ENCODE measurements at places on chromosomes 7 and 10.

DNA sequence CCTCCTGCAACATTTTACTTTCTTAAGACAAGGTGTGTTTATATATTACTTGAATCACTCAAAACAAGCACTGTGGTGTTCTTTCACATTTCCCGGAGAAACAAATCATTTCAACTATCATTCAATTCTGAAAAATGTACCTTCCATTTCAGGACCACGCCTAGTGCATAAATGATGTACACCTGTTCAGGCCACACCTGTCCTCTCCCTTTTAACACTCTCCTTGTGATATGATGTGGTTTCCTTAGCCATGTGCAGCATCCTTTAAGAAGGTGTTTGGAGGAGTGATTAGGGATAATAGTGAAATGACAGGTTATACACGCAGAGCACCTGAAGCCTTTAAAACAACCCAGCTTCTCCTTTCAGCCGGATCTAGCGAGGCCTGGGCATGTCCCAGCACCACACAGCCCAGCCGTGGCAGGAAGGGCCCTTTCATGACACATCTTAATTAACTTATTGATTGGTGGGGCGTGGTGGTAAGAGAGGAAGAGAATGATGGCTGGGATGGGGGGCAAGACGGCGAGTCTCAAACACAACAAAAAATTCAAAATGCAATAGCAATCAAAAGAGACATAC, 26.9 kb downstream of the ABLIM1 start:
- no peak for DNase-seq

GRCh38 chr10:1395481-1396296, 339.5 kb downstream of the WDR37 start:
- no peak for DNase-seq

DNA sequence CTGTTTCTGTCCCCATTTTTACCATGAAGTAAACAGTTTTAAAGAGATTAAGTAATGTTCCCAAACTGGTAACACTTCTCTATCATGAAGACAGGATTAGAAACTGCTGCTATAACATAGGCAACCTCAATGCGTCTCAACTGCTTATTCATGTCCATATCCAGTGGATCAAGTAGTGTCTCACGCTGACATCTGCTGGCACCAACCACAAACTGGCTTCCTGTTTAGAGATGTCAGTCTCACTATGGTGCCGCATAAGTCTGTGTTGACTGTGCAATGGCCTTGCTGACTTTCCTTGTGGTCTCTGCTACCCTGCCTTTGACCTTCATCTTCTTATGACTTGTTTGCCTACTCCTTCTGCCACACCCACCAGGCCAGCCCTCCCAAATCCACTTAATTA, 369.6 kb upstream of the DPP6 start:
- no peak for DNase-seq

- DNase-seq = no peak
Measured at GRCh38 chr10:130053561-130053960, 57.1 kb downstream of the C10orf143 start.

- no peak for DNase-seq
Measured at GRCh38 chr7:122688400-122688998, 10.4 kb downstream of the RNF133 start.

GRCh38 chr10:73871295-73872189, 2.8 kb downstream of the CAMK2G start:
- DNase-seq = no peak

GRCh38 chr10:104209575-104210198, 22.5 kb downstream of the CFAP43 start:
- DNase-seq = no peak

DNA sequence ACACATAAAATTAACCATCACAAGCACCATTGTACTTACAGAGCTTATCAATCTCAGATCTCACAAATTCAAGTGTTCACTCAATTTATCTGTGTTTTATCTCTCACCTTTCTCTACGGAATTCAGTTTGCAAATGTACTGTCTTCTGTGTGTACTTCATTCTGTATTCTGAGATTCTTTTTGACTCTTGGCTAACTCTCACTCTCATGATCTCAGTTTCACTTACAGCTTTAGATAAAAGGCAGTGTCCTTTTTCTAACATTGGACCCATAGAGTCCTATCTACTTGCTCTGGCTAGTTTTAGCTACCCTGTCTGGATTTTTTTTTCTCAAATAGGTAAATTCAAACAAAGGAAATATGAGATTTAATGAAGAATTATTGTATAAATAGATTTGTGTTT, 176.0 kb downstream of the CCDC7 start:
- no peak for DNase-seq

GRCh38 chr10:31730776-31731175, 197.9 kb downstream of the ARHGAP12 start:
- no peak for DNase-seq

DNA sequence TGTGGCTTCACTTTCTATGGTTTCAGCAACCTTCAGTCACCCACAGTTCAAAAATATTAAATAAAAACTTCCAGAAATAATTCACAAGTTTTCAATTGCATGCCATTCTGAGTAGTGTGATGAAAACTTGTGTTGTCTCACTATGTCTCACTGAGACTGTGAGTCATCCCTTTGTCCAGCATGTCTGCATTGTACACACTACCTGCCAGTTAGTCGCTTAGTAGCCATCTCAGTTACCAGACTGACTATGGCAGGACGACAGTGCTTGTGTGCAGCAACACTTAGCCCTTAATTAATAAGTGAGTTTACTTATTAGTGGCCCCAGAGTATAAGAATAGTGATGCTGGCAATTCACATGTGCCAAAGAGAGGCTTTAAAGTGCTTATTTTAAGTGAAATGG, 22.5 kb downstream of the CCDC186 start:
- no peak for DNase-seq

DNA sequence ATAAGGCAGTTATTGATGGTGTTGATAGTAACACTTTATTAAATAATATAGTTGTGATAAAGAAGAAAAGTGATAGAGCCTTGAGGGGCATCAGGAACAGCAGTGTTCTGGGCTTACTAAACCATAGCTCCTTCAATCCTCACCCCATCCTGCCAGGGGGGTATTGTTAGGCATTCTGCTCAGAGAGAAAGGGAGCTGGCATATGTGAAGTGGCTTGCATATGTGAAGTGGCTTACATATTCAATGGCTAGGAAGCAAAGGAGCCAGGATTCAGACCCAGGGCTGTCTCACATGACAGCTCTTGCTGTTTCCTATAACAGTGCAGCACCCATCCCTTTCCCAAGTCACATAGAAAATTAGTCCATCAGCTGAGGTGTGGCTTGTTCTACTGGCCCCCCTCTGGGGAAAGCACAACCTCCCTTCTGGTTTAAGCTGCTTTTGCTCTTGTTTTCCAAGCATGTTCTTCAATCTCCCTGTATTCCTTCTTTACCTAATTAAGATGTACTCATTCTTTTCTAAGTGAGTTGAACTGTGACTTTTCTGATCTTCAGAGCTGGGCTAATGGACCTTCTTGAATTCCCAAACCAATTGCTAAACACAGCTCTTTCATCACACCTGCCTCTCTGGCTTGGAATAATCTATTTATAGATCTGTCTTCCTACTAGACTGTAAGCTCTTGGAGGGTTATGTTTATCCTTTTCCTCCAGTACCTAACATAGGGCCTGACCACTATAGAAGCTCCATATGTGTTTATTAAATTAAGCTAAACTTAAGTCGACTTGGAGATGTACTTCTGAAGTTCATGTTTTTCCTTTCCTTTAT, 108.7 kb upstream of the GLI3 start:
- no peak for DNase-seq

GRCh38 chr10:102509387-102509786, 5.6 kb downstream of the SUFU start:
- no peak for DNase-seq

DNA sequence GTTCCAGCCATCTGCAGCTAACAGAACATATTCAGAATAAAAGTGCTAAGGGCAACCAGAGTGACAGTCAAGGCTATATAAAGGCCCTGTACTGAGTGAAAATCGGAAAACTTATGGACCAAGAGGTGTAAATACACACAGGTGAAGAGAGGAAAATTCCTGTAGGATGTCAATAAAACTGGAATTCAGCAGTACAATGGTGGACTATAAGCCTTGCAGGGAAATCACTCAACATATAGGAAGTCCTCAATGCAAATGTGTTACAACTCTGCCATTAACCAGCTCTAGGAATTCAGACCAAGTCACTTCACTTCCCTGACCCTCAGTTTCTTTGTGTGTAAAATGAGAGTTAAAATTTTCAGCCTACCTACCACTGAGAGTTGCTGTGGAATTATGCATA, 7.7 kb downstream of the USP6NL start:
- no peak for DNase-seq

GRCh38 chr7:30566596-30566995, 28.1 kb upstream of the GARS1 start:
- DNase-seq = no peak

GRCh38 chr10:73839276-73839966, 28.0 kb upstream of the NDST2 start:
- DNase-seq = no peak

DNA sequence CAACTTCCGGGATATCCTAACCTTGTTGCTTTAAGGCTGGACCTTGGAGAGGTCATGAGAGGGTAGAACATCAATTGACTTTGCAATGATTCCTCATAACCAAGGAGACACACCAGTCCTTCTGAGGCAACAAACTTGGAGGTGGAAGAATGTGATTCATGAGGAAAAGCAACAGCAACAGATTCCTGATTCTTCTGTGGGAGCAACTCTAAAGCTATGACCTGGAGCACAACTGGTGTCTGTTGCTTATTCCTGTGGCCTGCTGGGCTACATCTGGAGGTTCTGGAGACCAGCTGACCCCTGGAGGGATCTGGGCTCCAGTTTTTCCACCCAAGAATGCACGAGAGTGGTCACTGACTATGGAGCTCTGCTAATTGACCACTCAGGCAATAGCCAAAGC, 116.6 kb downstream of the CREB5 start:
- no peak for DNase-seq

DNA sequence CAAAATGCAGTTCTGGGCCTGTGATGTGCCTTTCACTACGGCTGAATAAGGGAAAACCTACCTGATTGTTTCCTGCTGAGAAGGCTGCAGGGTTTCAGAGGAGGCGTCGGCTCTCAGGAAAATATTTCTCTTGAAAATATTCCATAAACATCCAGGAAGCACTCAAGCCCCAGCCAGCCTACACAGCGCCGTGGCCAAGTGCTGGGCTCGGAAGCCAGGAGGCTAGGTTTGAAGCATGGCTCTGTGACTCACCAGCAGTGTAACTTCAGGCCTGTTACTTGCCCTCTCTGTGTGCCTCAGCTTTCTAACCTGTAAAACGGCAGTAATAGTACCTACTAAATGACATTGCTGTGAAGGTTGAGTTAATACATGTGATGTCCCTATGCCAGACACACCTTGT, 399.1 kb downstream of the GATA3 start:
- no peak for DNase-seq

GRCh38 chr10:115084277-115084850, 8.8 kb upstream of the ATRNL1 start:
- no peak for DNase-seq

Measured in NCI-H187 treated with DMSO at 0.1 percent for 48 hours (cell line).